SJSA1 (cell line): ENCODE measurements at places on chromosomes 4 and X. TPM values are rescaled to one million over a fixed set of nuclear protein-coding genes. Genes with fewer than 3 reads are reported as not detected.

DNA sequence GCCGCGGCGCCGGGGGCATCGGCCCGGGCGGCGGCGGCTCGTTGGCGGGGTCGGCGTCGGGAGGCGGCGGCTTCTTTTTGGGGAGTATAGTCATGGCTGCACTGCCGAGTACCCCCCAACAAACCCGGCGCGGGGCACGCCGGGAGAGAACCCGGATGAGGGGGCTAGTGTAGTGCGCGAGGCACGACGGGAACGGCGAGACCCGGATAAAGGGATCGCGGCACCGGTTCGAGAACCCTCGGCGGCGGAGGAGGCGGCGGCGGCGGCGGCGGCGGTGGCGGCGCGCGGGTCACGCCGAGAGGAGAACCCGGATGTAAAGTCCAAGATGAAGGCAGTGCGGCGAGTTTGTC lies at the start of gene OTUD5:
Gene OTUD5 (minus strand): TSS at position 131 of the 350 bp plus-strand sequence. CDS start 37 bp downstream, at position 94.
- peak; percentile 61 for DNase-seq

- no peak for DNase-seq
Measured at GRCh38 chr4:17544831-17545234, 29.9 kb downstream of the CLRN2 start.

GRCh38 chr4:96776920-96777527 lies 937.1 kb downstream of the PDHA2 start:
- no peak for DNase-seq

- DNase-seq = no peak
Measured at GRCh38 chr4:40525752-40526598, 103.7 kb downstream of the RBM47 start.

BCLAF3 gene
- total RNA-seq = 2.1 and 3.9 TPM in 2 replicates

- DNase-seq = no peak
Measured at GRCh38 chr4:17814140-17814539, 3.4 kb downstream of the NCAPG start.

GLRA3 gene
- not detected in 2 replicates for total RNA-seq
